ENCODE measurements at places on chromosomes 11 and 22.

DNA sequence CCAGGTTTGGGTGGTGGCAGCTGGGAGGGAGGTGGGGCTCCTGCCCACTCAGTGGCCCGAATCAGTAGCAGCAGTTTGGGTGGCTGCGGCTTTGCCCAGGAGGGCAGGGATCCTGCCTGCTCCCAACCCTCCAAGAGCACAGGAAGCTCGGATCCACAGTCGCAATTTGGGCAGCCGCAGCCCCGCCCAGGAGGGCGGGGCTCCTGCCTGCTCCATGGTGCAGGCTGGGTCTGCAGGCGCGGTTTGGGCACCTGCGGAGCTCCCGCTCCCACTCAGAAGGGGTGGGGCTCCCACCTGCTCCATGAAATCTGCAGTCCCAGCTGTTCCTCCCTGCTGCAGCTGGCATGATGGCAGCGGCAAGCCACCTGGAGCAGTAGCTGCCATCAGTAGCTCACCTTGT is 38.1 kb upstream of the CALCB start:
- no peak for DNase-seq

GRCh38 chr22:25930083-25930482 is 188.1 kb downstream of the MYO18B start:
- DNase-seq = no peak

- DNase-seq = no peak
These were observed 404.0 kb downstream of the BUD13 start for GRCh38 chr11:116368784-116369183.

DNA sequence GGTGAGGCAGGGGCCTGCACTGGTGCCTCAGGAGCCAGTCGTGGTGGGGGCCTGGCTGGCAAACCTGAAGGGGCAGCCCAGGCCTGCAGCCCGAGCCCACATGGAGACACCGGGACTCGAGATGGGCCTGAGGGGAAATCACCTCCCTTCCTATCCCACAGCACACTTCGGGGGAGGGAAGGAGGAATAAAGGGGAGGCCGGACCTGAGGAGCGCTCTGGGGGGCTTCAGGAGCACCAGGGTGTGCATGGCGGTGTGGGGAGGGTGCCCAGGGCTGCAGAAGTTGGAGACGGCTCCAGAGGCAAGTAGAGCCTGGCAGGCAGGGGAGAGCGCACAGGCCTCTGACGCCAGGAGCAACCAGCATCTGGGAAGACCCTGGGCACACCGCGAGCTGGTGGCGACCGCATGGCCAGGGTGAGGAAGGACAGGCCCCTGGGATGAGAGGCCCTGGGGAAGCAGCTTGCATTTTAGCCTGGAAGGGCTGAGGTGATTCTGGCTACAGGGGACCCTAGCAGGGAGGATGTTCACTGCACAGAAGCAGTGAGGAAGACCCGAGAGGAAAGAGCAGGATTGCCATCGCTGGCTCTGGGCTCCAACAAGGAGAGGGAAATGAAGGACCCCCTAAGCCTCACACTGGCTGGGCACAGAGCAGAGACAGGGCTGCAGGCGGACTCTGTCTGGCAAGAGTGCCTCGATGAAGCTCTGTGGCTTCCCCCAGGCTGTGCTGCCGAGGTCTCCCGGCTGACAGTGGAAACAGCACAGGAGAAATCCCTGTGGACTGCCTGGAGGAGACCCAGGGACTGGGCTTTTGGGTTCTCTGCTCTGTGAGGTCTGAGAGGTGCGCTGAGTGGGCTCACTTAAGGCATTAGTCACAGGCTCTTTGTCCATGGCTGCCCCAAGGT is 457.7 kb downstream of the BRD1 start:
- DNase-seq = no peak

All from testis (tissue), 5 donors.